ENCODE measurements at places on chromosomes 3 and 15. TPM values are rescaled to one million over a fixed set of nuclear protein-coding genes. Genes with fewer than 3 reads are reported as not detected.
A peak's percentile ranks its signal among the peaks of the same experiment; 100 is the strongest.

DNA sequence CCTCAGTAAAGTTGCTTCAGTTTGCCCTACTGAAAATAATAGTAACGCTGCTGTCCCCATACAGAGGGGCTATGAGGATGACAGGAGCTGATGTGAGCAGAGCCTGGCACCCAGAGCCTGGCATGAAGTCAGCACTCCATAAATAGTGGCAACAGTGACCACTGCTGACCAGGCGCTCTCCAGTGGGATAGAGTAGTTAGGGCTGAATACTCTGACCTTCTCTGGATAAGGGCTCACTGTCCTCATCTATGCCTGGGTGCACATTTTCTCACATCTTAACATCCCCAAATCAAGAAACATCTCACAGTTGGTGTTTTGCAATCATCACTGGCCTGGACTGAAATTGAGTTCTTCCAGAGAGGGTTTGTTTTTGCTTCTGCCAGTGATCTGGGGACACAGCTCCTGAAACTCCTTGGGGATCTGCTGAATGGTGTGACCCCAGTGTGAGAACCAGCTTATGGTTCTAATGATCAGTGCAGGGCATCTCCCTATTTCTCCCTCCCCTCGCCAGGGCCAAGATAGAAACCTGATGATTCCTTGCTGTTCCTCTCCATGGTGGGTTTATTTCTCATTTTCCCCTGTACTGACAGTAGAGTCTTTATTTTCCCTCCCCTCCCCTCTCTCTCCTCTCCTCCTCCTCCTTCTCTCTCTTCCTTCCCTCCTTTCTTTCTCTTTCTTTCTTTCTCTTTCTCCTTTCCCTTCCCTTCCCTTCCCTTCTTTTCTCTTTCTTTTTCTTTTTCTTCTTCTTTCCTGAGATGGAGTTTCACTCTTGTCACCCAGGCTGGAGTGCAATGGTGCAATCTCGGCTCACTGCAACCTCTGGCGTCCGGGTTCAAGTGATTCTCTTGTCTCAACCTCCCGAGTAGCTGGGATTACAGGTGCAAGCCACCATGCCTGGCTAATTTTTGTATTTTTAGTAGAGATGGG is 3.5 kb upstream of the PCSK6 start:
- peaks cover 51% of the 10 kb centered on the region for H3K4me1 ChIP-seq
- H3K27ac ChIP-seq = no peak overlapping the region
- H3K36me3 ChIP-seq = no peaks in the 10 kb centered on the region
- H3K27me3 ChIP-seq = no peaks in the 10 kb centered on the region
- H3K4me3 ChIP-seq = no peak overlapping the region

COL6A5 gene
- not detected for total RNA-seq

- no peaks in the 10 kb centered on the region for H3K4me1 ChIP-seq
- no peaks in the 10 kb centered on the region for H3K27me3 ChIP-seq
- H3K27ac ChIP-seq = no peak overlapping the region
- no peak for DNase-seq
- H3K4me3 ChIP-seq = no peak overlapping the region
- no peaks in the 10 kb centered on the region for H3K36me3 ChIP-seq
These were observed 18.1 kb downstream of the CD200 start for GRCh38 chr3:112351036-112351435.

- no peaks in the 10 kb centered on the region for H3K4me1 ChIP-seq
- H3K36me3 ChIP-seq = no peaks in the 10 kb centered on the region
- no peak overlapping the region for H3K4me3 ChIP-seq
- no peak overlapping the region for H3K27ac ChIP-seq
- no peaks in the 10 kb centered on the region for H3K27me3 ChIP-seq
- DNase-seq = no peak
These were observed 986.5 kb downstream of the ROBO2 start for GRCh38 chr3:78026318-78026828.

- peaks cover 56% of the 10 kb centered on the region for H3K4me1 ChIP-seq
- H3K27me3 ChIP-seq = no peaks in the 10 kb centered on the region
- peak; percentile 83 for DNase-seq
These were observed 106.5 kb upstream of the CMC1 start for GRCh38 chr3:28134792-28135375.

LEKR1 gene
- total RNA-seq = 1.5 TPM

CLSTN2 gene
- total RNA-seq = not detected

IL5RA gene
- not detected for total RNA-seq

LSAMP gene
- total RNA-seq = not detected

TFG gene
- total RNA-seq = 53.6 TPM

All from HepG2 (cell line).